ENCODE measurements at places on chromosomes 4 and X.

GRCh38 chrX:16930392-16930791 lies 16.1 kb upstream of the REPS2 start:
- DNase-seq: no peak

DNA sequence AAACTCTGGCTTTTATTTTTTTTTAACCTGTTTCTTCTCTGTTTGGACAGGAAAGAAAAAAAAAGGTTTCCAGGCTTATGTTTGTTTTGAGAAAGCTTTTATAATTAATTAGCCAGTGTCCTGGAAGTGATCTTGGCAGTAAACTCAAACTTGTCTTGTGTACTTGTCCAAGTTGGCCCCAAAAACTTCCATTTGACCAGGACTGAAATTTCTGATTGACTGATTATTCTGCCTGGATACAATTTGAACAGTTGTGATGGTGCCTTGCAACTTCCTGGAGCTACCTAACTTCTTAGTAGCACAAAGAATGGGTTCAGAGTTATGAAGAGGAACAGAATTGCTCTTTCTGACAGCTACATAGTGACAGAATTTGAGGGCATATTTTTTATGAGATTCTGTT lies 62.0 kb downstream of the SLC4A4 start:
- no peak for DNase-seq

- no peak for DNase-seq
Observed at GRCh38 chr4:4717692-4718091, 141.8 kb upstream of the MSX1 start.

DNA sequence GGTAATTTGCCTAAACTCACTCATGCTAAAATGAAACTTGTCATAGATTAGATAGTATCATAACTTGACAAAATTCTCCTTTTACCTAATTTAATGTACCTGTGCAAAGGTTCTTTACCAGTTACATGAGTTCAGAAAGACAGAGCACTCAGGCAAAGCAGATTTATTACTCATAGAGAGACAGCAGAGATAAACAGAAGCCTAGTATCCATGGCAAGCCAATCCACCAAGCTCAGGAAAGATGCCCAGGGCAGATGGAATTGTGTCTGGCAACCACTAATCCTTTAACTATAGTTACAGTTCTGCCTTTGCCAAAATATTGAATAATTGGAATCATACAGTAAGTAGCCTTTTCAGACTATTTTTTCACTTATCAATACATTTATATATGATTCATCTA lies 826.2 kb downstream of the TECRL start:
- no peak for DNase-seq

GRCh38 chr4:89704651-89705395 lies 132.1 kb downstream of the SNCA start:
- DNase-seq: no peak

DNA sequence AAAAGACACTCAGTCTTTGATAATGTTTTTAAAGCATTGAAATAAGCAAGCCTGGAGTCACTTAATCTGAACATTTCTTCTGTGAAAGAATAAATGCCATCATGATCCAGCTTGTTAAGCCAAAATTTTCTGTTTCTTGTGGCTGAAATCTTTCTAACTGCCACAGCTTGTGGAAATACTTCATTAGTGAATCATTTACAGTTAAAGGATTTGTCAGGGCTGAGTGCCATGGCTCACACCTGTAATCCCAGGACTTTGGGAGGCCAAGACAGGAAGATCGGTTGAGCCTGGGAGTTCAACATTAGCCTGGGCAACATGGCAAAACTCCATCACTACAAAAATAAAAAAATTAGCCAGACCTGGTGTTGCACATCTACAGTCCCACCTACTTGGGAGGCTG lies 93.3 kb upstream of the PDE5A start:
- no peak for DNase-seq

DNA sequence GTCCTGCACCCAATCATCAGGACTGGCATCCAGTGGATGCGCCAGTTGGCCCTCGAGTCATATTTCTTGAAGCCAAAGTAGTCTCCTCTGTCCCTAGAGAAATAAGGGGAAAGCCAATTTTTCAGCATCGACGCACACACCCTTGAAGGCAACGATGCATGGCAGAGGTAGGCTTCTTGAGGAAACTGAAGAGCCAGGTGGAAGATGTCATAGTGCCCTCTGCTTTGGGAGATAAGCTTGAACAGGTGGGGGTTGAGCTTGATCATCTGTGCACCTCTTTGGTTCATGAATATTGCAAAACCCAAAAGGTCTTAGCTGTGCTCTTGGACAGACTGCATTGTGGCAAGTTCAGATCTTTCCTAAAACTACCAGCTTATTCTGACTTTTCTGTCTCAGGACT lies 34.6 kb upstream of the WDR1 start:
- no peak for DNase-seq

GRCh38 chrX:2536974-2537373 lies 36.2 kb upstream of the DHRSX start:
- no peak for DNase-seq

Measured in stimulated activated CD8-positive, alpha-beta memory T cell treated with anti-CD3 and anti-CD28 coated beads, Interleukin-4, amount 100 ng/mL, for 1 hour (primary cell).